Omental fat pad (tissue), 4 donors: ENCODE measurements at places on chromosomes 16 and 17. TPM values are rescaled to one million over a fixed set of nuclear protein-coding genes. Genes with fewer than 3 reads are reported as not detected.

The ACSM2B gene
- not detected for total RNA-seq

DNA sequence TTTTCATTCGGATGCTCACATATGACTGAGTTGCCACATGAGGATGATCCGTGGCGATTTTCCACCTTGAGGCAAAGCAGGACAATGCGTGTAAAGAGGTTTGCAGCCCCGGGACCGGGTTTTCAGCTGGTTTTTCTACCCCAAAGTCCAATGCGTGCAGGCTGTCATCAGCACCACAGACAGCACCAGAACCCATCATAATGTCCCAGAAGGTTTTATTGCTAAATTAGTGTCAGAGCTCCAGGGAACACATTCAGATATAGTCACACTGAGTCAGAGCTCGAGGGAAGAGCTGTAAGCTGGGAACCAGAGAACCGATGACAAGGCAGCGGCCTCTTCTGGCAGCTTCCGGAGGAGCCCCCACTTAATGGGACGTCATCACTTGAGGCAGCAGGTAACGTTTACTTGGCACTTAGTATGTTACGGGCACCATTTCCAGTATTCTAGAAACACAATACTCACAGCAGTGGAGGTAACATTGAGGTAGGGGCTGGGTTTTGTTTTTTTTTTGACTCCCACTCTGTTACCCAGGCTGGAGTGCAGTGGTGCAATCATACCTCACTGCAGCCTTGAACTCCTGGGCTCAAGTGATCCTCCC is 8.9 kb upstream of the NAGPA start:
- DNase-seq, result no peak

- no peak for DNase-seq
Measured at GRCh38 chr16:49550666-49551065, 177.1 kb downstream of the C16orf78 start.

- DNase-seq, result no peak
Measured at GRCh38 chr17:42317266-42317845, 29.1 kb downstream of the STAT5A start.

DNA sequence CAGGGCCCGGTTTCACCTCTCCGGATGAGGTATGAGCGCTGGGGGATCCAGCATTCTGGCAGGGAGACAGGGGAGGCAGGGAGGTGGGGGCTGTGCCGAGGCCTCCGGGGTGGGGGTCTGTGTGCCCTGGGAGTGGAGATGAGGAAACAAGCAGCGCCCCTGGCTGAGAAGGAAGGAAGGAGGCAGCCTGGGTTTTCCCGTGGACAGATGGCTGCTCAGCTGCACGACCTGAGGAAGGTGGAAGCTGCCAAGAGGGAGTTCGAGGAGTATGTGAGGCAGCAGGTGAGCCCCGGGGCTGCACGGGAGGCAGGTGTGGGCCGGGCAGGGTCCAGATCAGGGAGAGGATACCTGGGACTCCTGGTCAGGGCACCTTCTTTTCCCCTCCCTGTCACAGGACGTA is 4.3 kb downstream of the RNF112 start:
- DNase-seq, result no peak

DNA sequence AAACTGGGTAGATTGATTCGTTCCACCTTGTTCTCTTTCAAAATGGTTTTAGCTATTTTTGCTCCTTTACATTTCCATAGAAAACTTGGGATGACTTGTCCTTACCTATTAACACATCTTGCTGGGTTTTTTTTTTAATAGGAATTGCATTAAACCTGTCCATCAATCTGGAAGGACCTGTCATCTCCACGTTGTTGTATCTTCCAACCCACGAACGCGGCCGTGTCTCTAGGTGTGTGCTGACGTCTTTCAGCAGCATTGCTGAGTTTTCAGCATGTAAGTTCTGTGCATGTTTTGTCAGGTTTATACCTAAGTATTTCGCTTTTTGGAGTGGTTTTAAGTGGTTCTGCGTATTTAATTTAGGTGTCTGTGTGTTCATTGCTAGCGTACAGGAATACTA is 60.4 kb upstream of the GNG13 start:
- no peak for DNase-seq

- no peak for DNase-seq
Measured at GRCh38 chr16:70649300-70649699, 2.9 kb downstream of the IL34 start.

DNA sequence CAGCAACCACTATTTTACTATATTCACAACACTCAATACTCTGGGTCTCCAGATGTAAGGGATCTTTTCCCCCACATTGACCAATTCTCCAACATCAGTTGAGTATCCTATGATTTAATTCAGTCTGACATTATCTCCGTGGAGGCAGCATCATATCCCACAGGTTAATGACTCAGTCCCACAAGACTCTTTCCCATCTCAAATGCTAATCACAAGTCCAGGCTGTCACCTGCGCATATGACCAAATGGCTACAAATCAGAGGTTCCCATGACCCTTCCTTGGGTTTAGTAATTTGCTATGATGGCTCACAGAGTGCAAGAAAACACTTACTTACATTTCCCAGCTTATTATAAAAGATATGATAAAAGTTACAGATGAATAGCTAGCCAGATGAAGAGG is 18.7 kb downstream of the ACSM3 start:
- DNase-seq, result no peak

- DNase-seq, result no peak
Measured at GRCh38 chr17:55740511-55741355, 10.1 kb upstream of the PCTP start.

The GGA3 gene
- total RNA-seq, result 31.7 TPM

The ATP1B2 gene
- total RNA-seq, result 0.28 TPM

- DNase-seq, result no peak
Measured at GRCh38 chr17:49612726-49613125, 37.1 kb downstream of the NXPH3 start.

The WSB1 gene
- 143 TPM for total RNA-seq

DNA sequence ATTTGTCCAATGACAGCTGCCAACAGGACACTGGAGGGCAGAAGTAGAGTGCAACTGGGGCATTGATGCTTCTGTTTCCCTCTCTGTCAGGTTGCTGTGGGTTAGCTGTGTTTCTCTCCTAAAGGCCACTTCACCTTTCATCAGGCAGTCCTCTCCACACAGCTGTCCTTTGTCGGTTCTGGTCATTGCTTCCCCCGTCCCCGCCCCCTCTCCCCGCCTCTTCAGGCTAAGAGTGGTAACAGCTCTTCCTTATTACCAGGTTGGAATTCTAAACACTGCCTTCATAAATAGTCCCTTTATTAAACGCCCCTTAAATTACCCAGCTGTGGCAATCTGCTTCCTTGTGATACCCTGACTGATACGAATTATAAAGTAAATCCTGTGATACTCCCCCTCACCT is 31.8 kb upstream of the NSRP1 start:
- DNase-seq, result no peak

- no peak for DNase-seq
Measured at GRCh38 chr16:49473131-49473530, 99.5 kb downstream of the C16orf78 start.

DNA sequence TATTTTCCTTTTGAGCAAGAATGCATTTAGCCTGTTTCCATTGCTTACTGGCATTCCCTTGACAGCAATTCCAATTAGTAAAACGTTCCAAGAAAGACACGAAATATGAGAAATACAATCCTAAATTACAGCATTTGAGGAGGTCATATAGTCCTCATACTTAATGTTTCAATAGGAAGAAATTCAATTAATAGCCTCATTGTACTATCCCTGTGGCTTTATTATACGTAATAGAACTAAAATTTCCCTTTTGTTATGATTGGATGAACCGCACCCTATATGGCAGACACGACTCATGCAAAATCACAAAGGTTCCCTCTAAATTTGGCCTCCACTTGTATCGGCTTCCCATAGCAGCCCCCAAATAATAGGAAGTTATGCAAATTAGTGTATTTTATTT is 291.7 kb downstream of the CEP112 start:
- no peak for DNase-seq

DNA sequence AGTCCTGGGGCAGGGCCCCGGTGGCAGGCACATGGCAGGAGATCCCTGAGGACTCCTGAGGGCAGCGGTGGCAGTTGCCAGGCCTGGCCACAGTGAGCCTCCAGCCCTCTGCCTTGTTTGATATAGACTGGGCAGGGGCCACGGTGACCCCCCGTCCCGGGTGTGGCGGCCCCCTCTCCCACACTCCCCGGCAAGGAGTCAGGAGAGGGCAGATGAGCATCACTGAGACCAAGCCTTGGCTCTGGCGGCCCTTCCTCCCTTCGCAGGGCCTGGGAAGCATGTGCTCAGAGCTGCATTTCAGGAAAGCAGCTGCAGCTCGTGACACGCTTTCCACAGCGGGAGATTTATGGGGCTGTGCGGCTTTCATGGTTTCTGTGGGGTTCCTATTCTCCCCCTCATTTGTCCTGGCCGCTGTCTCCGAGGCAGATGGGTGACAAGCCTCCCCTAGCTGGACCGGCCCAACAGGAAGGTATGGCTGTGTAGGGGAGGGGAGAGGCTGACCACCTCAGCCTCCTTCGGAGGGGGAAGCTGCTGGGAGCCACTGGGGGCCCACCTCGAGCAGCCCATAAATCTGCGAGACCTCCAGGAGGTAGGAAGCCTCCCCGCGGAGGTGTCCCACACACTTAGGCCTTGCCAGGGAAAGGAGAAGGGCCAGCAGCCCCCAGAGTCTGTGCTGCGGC is 211.4 kb downstream of the NTN1 start:
- DNase-seq, result no peak

The CRYBA1 gene
- not detected for total RNA-seq

DNA sequence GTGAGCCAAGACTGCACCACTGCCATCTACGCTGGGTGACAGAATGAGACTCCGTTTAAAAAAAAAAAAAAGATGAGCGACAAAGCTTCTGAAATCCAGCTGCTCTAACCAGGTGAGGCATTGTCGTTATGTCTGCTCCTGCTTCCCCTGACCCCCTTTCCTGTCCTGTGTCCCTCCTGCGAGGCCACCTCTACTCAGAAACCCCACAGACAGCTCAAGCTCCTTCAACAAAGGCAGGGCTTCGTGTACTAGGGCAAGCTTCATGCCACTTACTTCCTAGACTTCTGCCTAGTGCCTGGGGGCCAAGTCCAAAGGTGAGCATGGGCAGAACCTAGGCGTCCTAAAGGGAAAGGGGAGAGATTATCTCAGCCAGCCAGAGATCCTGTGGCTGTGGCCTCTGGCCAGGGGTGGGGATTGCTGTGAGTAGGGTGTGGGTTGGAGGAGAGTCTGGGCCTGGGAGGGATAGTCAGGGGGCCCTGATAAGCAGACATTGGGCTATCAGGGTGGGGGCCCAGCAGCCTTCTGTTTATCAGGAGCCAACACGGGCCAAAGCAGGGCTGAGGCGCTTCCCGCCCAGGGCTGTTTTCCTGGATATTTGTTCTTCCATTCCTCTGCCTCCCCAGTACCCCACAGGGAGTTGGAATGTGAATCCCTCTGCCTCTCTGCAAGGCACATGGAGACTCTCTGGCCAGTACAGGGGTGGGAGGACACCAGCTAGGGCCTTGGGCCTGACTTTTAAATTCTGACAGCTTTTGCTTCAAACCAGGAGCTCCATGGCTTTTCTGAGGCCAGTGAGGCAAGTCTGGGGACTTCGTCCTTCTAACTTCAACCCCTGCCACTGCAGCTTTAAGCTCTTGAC is 10.4 kb downstream of the ERAL1 start:
- no peak for DNase-seq

GRCh38 chr17:37488607-37489196 is 989 bp upstream of the DUSP14 start:
- peak; percentile 76 for DNase-seq

GRCh38 chr17:49495842-49496182 is 719 bp downstream of the NGFR start:
- DNase-seq, result no peak

The TIMP2 gene
- 144 TPM for total RNA-seq

DNA sequence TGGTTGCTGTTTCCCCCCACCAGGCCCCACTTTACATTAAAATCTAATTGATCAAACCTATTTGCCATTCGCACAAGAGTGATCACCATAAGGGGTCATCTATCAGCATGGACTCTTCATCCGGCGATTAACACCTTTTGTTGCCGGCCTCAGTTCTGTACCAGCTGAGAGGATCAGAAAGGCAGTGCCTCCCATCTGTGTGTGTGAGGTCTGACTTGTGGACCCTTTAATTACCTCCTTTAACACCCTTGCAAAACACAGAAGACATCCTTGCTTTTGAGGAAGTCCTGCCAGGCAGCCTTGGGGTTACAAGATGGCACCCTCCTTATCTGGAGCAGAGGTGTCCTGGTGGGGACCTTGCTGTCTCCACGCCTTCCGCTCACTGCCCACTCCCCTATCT is 77.2 kb upstream of the IRX3 start:
- no peak for DNase-seq

The CA5A gene
- not detected for total RNA-seq

The MIEF2 gene
- total RNA-seq, result 2.9 TPM

DNA sequence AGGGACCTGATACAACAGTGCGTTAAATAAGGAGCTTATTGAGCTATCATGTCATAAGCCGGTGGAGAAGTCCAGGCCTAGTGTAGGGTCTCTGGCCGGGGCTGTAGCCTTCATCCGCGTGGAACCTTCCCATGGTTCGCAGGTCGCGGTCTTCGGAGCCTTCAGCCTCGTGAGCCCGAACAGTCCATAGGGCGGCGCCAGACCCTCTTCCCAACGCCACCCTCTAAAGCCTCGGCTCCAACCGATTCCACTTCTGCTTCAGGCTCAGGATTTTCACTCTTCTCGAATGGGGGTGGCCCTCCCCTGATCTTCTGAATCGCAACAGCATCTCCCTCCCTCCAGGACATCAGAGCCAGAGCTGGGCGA is 10.3 kb upstream of the BRCA1 start:
- DNase-seq, result no peak

The CHTF18 gene
- total RNA-seq, result 10.7 TPM

- DNase-seq, result no peak
Measured at GRCh38 chr17:35684055-35684802, 47.2 kb upstream of the RASL10B start.

DNA sequence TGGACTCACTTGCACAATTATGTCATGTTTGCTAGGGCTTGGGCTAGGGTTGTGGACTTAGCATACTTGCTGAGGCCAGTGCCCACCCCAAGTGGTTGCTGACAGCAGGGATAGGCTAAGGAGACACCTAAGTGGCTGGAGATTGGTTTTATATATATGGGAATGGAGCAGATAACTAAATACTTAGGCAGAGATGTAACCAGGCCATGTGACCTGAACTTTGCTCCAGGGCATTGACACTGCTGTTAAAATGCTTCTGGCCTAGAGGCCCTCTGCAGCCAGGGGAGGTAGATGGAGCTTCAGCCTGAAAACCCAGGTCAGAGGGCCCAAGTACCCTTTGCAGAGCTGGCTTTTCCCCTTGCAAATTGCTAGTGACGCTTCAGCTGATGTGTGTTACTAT is 1.4 kb upstream of the ITGB3 start:
- DNase-seq, result no peak

The KRT25 gene
- total RNA-seq, result not detected

The ETV4 gene
- not detected for total RNA-seq

- DNase-seq, result no peak
Measured at GRCh38 chr17:44324092-44324570, 492 bp downstream of the SLC25A39 start.
